Neural crest cell (in vitro differentiated cells): ENCODE measurements at places on chromosomes 7 and 10. TPM values are rescaled to one million over a fixed set of nuclear protein-coding genes. Genes with fewer than 3 reads are reported as not detected.
A peak's percentile ranks its signal among the peaks of the same experiment; 100 is the strongest.

LRRC17 gene
- 34.9 and 35.8 TPM in 2 replicates for total RNA-seq

RBP3 gene
- not detected in 2 replicates for total RNA-seq

IL6 gene
- not detected in 2 replicates for total RNA-seq

GRCh38 chr7:37467002-37467401, 18.3 kb upstream of the ELMO1 start:
- H3K4me3 ChIP-seq: no peak overlapping the region
- H3K4me1 ChIP-seq: no peaks in the 10 kb centered on the region

DNA sequence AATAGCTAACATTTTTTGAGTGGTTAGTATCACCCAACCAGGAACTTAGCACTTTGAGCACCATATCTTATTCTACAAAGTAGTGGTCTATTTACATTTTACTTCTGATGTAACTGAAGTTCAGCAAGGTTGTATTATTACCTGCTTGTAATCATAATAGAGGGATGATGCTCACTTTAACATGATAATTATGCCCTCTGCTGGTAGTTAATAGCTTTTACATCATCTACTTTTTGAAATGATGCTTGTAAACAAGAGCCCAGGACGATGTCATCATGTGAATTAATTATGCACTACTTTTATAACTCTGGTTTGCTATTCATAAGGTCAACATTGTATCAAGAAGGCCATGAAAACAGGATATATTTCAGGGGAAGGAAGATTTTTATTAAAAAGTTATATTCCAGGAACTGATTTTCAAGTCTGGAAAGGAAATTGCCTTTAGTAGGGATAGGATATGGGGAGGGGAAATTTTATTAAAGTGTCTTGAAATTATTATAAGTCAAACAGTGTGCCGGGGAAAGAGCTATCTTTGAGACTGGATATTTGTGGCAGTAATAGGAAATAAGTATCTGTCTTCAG, 80.3 kb upstream of the SCIN start:
- no peaks in the 10 kb centered on the region for H3K36me3 ChIP-seq
- H3K4me1 ChIP-seq: no peaks in the 10 kb centered on the region
- H3K27ac ChIP-seq: no peak overlapping the region
- no peaks in the 10 kb centered on the region for H3K27me3 ChIP-seq
- H3K4me3 ChIP-seq: no peak overlapping the region
- no peak for DNase-seq

DNA sequence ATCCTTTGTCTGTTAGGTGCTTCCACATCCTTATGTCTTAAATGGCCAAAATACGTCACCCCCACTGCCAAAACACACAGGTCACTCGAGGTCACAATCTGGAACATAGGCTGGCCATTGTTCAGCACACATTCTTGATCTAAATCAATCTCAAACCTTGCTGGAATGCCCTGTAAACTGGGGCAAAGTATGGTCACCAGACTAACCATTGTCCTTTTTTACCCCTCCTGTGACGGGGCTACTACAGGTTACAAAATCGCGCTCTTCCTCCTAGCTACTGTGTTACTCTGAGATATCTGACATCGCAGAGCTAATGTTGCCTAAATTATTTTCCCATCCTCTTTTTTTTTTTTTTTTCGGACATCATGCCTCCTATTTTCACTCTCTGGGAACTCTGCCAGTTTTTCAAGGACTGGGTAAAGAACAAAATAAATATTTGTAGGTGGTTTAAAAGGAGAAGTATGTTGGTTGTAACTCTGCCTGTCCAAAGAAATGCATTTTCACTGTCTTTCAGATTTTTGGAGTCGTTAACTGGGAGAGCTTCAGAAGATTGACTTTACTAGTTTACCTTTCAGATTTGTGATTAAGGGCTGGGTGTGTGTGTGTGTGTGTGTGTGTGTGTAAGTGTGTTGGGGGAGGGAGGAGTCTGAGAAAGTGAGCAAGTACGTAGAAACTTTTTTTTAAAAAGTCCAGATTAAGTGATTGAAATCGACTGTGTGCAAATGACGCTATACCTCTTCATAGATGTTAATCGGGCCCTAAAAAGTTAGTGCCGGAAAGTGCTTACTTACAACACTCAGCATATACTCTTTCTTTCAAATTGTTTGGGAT, 942 bp upstream of the KIAA1217 start:
- no peak for DNase-seq
- H3K4me3 ChIP-seq: peak overlapping the region; percentile 91
- no peaks in the 10 kb centered on the region for H3K36me3 ChIP-seq
- H3K27ac ChIP-seq: peak overlapping the region; percentile 98

- H3K4me3 ChIP-seq: peak overlapping the region; percentile 91
- H3K27ac ChIP-seq: peak overlapping the region; percentile 98
Measured at GRCh38 chr10:68231106-68231816, 652 bp downstream of the ATOH7 start.

DNA sequence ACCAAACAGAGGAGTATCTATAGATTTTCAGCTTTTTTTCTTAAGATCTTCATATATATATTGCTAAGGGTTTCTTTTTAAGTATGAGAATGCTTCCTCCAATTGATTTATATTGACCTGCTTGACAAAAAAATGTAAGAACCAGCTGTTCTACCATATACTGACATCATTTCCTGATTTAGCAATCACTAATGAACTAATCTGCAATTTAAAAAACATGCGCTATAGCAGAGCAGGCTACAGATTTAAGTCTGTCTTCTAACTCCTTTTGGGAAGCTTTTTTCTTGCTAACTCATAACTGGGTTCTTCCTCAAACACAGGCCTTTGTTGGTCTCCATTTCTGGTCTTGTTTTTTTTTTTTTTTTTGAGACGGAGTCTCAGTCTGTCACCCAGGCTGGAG, 33.2 kb downstream of the ABCC2 start:
- no peaks in the 10 kb centered on the region for H3K4me1 ChIP-seq
- no peaks in the 10 kb centered on the region for H3K27me3 ChIP-seq
- no peak for DNase-seq
- no peak overlapping the region for H3K4me3 ChIP-seq

GRCh38 chr7:118757066-118757465, 532.6 kb downstream of the ANKRD7 start:
- DNase-seq: no peak
- H3K4me3 ChIP-seq: no peak overlapping the region
- H3K36me3 ChIP-seq: no peaks in the 10 kb centered on the region
- no peaks in the 10 kb centered on the region for H3K27me3 ChIP-seq

DNA sequence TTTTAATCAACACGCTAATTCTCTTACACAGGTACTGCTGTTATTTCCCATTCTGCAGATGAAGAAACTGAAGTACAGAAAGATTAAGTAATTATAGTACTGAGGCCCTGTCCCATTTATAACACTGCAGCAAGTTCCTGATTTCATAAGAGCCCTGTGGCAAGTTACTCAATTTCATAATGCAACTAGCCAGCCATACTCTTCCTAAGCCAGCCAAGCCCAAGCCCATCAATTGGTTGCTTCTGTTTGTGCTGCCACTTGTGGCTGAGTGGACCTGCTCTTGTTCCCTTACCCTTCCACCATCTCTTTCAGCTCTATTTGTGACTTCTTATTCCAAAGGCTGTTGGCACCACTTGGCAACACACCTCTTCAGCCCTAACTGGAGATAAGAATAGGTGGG, 19.7 kb upstream of the PRPF18 start:
- no peak overlapping the region for H3K4me3 ChIP-seq
- H3K36me3 ChIP-seq: no peaks in the 10 kb centered on the region
- peaks cover 43% of the 10 kb centered on the region for H3K27me3 ChIP-seq
- H3K4me1 ChIP-seq: no peaks in the 10 kb centered on the region

- H3K4me1 ChIP-seq: no peaks in the 10 kb centered on the region
- H3K4me3 ChIP-seq: no peak overlapping the region
- H3K36me3 ChIP-seq: no peaks in the 10 kb centered on the region
- no peak overlapping the region for H3K27ac ChIP-seq
- H3K27me3 ChIP-seq: peaks cover 8% of the 10 kb centered on the region
- DNase-seq: no peak
Measured at GRCh38 chr10:70125918-70126552, 6.6 kb downstream of the AIFM2 start.

DNA sequence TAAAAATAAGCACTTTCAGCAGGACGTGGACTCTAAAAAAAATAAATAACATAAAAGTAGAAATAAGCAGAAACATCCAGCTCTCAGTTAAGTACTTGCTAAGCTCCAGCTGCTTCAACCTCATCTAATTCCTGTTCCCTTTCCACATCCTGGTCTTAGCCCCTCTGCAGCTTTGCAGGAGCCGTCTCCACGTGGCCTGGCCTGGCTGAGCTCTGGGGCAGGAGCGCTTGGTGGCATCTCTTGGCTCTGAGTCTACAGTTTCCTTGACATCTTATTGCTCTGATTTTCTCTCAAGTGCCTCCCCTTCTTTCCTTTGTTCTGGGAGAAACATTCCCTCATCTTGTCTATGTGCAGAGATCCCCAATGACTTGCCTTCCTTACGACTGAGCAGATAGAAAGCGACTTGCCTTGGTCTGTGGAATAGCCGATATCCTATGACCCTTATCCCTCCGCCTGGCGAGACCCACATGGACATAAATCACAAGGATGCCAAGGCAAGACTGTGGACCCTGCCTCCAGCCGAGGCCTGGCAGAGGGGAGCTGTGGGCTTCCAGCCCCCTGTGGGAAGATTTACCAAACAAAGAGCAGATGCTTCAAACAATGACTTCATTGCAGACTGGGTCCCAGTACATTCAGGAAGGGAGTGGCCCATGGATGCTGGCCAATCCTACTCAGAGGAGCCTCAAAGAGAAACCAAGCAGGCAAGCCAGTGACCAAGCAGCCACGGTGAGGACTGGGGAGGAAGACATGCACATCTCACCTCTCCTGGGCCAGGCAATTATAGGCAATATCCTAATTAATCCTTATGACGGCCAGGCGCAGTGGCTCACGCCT, 61.9 kb downstream of the SPOCK2 start:
- H3K27me3 ChIP-seq: no peaks in the 10 kb centered on the region
- no peak overlapping the region for H3K4me3 ChIP-seq
- no peaks in the 10 kb centered on the region for H3K36me3 ChIP-seq
- H3K4me1 ChIP-seq: peaks cover 25% of the 10 kb centered on the region
- H3K27ac ChIP-seq: peak overlapping the region; percentile 6

DNA sequence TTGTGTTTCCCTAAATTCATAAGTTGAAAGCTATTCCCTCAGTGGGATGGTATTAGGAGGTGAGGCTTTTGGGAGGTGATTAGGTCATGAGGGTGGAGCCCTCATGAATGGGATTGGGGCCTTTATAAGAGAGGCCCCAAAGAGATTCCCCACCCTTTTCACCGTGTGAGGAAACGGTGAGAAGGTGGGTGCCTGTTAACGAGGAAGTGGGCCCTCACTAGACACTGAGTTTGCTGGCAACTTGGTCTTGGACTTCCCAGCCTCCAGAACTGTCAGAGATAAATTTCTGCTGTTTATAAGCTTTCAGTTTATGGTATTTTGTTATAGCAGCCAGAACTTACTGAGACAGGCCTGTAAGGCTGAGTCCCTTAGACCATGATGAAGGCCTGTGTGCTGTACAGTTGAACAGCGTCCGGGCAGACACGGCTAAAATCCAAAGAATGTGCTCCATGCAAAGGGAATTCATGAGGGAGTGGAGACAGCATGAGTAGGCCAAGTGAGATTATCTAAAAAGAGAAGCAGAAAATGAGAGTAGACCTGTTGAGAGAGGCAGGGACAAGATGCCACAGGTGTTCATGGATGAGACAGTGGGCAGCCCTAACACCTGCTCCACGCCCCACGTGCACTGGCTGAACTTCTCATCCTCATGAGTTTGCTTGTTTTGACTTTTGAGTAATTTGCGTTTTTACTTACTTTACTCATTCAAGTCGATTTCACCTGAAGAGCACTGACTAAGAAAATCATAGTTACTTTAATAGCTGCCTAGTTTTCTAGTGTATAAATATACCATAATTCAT, 66.9 kb upstream of the SFMBT2 start:
- H3K36me3 ChIP-seq: no peaks in the 10 kb centered on the region
- H3K4me1 ChIP-seq: peaks cover 15% of the 10 kb centered on the region
- no peaks in the 10 kb centered on the region for H3K27me3 ChIP-seq
- H3K4me3 ChIP-seq: no peak overlapping the region
- no peak for DNase-seq

DNA sequence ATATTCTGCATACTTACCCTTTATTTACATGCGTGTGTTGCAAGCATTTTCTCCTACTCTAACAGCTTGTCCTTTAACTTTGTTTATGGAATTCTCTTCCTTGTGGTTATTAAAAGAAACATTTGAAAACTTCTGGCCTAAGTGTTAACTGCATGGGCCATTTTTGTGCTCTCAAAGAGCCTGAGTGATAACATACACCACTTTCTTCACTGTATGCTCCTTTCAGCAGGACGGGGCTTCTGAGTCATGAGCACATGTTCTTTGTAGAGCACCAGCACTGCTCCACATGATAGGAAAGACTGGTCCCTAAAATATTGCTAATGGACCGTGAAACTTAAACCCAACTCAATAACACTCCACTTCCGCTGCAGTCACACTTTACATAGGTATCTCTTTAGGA, 1093.6 kb upstream of the GHITM start:
- DNase-seq: no peak
- H3K4me1 ChIP-seq: no peaks in the 10 kb centered on the region
- H3K27me3 ChIP-seq: no peaks in the 10 kb centered on the region
- no peak overlapping the region for H3K4me3 ChIP-seq
- H3K36me3 ChIP-seq: no peaks in the 10 kb centered on the region
- no peak overlapping the region for H3K27ac ChIP-seq

GRCh38 chr10:77256346-77256745, 381.3 kb downstream of the KCNMA1 start:
- peaks cover 6% of the 10 kb centered on the region for H3K4me1 ChIP-seq
- H3K27ac ChIP-seq: no peak overlapping the region
- no peaks in the 10 kb centered on the region for H3K27me3 ChIP-seq
- no peak for DNase-seq

- no peak overlapping the region for H3K27ac ChIP-seq
- DNase-seq: no peak
- peaks cover 2% of the 10 kb centered on the region for H3K27me3 ChIP-seq
- H3K4me3 ChIP-seq: no peak overlapping the region
- peaks cover 41% of the 10 kb centered on the region for H3K4me1 ChIP-seq
- no peaks in the 10 kb centered on the region for H3K36me3 ChIP-seq
Measured at GRCh38 chr10:119516381-119517234, 25.9 kb downstream of the RGS10 start.

GRCh38 chr7:25006276-25006675, 26.3 kb upstream of the OSBPL3 start:
- H3K36me3 ChIP-seq: no peaks in the 10 kb centered on the region
- H3K27ac ChIP-seq: no peak overlapping the region
- no peaks in the 10 kb centered on the region for H3K4me1 ChIP-seq

DNA sequence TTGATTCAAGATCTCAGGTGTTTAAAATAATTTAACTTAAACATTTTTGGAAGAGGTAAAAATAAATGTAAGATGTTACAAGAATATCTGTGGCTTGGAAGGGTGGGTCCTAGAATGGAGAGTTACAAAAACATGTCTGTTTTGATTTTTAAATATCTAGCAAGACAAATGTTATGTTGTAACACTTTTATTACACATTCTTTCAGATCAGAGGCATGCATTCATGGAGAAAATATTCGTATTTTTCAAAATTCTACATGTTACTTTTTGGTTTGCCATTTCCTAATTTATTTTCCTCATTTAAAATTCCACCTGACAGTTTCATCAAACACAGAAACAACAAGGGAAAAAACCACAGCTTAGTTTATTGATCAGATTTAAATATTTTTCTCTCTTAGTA, 10.0 kb downstream of the WBP1L start:
- H3K36me3 ChIP-seq: no peaks in the 10 kb centered on the region
- no peak overlapping the region for H3K27ac ChIP-seq
- no peak overlapping the region for H3K4me3 ChIP-seq
- peaks cover 16% of the 10 kb centered on the region for H3K4me1 ChIP-seq
- DNase-seq: no peak
- no peaks in the 10 kb centered on the region for H3K27me3 ChIP-seq

GRCh38 chr7:27347276-27347640, 104.7 kb downstream of the EVX1 start:
- no peaks in the 10 kb centered on the region for H3K4me1 ChIP-seq
- no peaks in the 10 kb centered on the region for H3K36me3 ChIP-seq
- H3K27me3 ChIP-seq: peaks cover 10% of the 10 kb centered on the region
- H3K27ac ChIP-seq: no peak overlapping the region
